Activated CD4-positive, alpha-beta T cell treated with anti-CD3 and anti-CD28 coated beads, Interleukin-10, Interleukin-2, amounts not matched to agents 100 ng/mL and 50 ng/mL, durations not matched to agents 16 hours and 8 hours (primary cell): ENCODE measurements at places on chromosomes 11 and 22.

DNA sequence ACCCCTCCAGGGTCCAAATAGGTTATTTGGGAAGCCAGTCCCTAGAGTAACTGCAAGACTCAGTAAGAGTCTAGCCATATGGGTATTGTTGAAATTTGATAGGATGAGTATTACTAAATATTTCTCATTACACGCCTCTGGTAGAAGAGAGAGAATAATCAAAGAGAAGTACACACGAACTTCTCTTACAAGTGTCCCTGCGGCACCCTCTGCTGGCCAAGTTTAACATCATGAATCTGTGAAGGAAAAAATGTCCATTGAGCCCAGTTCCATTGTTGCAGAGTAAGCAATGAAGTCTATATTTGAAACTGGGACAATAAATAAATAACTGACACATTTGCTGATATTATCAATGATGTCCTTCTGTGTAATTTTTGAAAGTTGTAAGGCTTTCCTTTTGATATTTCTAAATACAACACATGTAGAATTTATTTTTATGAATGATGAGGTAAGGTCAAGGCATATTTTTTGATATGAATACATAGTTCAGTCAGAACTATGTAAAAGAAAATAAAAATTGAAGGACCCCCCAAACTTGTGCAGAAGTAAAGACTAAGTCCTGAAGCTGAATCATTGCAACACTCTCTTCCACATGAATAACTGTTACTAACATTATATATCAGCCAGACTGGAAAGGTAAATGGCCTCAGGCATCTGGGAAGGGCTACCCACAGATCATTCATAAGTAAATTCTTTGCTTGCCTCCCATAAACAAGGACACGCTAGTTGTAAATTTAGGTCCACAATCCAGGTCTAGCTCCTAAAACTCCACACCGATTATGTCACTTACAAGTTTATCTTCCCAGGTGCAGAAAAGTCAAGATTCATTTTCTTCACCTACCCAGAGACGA, 10.0 kb downstream of the OR51L1 start:
- DNase-seq = peak; percentile 37

DNA sequence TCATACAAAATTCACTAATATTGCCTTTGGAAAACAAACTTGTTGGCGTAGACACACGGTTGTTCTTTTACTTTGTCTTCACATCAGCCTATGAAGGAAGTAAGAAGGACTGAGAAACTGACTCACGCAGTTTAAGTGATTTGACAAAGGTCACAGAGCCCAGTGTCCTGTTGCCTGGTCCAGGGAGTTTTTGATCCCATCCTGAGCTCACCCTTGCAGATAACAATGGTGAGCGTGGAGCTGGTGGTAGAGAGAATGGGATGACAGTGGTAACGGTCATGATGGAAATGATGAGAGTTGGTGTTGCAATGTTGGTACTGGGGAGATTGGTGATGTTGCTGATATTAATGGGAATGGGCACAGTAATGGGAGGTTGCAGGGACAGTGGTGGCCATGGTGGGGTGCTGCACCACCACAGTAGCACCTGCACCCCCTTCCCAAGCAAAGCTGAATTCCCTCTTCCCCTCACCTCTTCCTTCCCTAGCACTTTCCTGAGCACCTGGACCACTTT, 22.0 kb downstream of the CREB3L1 start:
- DNase-seq = no peak

DNA sequence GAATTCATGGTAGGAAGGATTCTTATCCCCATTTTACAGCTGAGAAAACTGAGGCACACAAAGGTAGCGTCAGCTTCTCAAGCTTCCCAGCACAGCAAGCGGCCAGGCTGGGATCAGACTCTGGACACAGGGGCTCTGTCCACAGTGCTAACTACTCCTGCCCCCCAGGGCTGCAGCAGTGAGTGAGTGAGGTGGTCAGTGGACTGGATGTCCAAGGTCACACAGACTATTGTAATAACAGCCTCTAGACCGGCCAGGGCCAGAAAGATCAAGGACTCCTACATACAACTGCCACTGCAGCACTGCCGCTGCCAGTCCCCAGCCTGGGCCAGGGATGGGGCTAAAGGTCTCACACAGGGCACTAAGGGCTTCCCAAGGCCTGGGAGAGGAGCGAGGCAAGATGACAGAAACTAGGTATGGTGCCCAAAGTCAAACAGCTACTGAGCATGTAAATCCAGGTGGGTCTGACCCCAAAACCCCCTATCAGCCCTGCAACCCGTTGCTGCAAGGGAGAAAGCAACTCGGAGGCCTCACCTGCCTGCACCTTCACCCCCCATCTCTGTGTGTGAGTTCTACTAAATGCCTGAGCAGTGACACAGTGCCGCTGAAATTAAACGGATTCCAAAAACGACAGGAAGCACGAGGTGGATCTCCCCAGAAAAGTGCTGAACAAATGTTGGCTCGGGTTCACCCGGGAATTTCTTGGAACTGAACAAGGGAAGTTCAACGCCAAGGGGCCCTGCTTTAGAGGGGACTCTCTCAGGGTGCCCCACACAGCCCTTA, 161.8 kb upstream of the GRK3 start:
- DNase-seq = no peak

GRCh38 chr22:33519974-33520903, 400.0 kb downstream of the LARGE1 start:
- DNase-seq = no peak

- peak; percentile 45 for DNase-seq
Measured at GRCh38 chr22:43136255-43136654, 6.9 kb downstream of the MCAT start.

DNA sequence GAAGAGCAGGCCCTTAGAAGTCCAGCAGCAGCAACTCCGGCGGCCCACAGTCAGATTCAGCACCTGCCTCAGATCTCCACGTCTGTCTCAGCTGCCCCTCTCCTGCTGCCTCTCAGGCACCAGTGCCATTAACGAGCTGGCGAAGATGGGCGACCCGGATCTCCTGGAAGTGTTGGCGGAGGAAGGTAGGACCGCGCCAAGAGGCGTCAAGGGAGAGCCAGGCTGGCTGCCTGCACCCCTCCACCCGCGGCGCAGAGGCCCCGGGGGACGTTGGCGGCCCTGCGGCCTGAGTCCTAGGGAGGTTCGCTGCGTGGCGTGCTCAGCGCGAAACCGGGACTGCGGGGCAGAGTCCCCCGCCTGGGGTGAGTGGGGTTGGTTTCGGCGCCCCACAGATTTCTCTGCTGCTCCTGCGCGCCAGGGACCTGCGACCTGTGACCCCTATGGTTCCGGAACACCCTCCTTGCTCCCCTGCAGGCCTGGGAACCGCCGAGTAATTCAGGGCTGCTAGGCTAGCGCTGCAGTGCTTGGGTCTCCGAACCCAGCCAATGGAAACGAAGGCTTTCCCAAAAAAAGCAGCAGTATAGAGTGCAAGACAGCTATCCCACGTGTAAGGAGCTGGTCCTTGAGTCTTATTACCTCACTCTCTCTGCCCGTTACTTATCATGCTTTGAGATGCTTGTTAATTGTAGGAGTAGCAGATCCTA, 615 bp downstream of the ANO5 start:
- DNase-seq = no peak

DNA sequence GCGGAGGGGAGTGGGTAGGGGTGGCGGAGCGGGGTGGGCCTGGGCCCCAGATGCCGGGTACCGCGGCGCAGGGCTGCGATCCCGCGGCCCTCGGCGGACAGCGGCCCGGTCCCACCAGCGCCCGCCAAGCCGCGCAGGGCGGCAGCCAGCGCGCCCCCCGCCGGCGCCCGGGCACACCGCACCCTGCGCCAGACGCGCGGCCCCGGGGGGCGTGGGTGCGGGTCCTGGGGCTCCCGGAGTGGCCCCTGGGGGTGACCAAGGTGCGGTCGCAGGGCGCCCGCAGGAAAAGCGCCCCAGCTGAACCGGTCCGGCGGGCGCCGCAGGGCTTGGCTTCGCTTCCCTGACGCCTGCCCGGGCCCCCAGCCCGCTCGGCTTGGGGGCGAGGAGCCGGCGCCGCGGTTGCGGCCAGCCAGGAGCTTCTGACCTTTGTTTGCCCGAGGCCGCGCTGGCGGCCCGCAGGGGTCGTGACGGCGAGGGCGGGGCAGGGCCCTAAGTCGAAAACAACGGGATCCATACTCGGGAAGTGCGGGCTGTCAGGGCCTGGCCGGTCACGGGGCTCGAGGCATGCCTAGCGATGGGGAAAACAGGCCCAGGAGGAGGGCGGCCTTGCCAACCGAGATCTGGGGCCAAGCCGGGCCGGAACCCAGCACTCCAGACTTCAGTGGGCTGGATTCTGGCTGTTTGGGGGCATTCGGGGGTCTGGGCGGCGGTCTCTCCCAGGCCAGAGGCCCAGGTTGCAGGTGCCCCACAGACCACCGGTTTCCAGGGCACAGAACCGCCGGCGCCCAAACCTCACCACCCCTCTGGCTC, 581 bp upstream of the AP5B1 start:
- DNase-seq = no peak

- DNase-seq = peak; percentile 100
Measured at GRCh38 chr22:36387959-36388726, at the start of gene MYH9. TSS of gene MYH9 (minus strand) at chr22:36387967. CDS start at chr22:36349236, 38,731 bp downstream.

- DNase-seq = no peak
Measured at GRCh38 chr11:10051868-10052586, 242.0 kb downstream of the SBF2 start.

- DNase-seq = no peak
Measured at GRCh38 chr11:88341522-88342251, 4.2 kb upstream of the CTSC start.

GRCh38 chr11:84243629-84244263, 957.6 kb upstream of the CCDC90B start:
- peak; percentile 2 for DNase-seq

- DNase-seq = no peak
Measured at GRCh38 chr11:28176351-28176750, 68.2 kb downstream of the METTL15 start.
